Esophagus squamous epithelium (tissue), 5 donors: ENCODE measurements at places on chromosomes 3 and 15.

- no peak for DNase-seq
These were observed 56.1 kb upstream of the ACAN start for GRCh38 chr15:88747111-88747510.

- DNase-seq, result no peak
These were observed 3.9 kb upstream of the ATP11B start for GRCh38 chr3:182789371-182789770.

DNA sequence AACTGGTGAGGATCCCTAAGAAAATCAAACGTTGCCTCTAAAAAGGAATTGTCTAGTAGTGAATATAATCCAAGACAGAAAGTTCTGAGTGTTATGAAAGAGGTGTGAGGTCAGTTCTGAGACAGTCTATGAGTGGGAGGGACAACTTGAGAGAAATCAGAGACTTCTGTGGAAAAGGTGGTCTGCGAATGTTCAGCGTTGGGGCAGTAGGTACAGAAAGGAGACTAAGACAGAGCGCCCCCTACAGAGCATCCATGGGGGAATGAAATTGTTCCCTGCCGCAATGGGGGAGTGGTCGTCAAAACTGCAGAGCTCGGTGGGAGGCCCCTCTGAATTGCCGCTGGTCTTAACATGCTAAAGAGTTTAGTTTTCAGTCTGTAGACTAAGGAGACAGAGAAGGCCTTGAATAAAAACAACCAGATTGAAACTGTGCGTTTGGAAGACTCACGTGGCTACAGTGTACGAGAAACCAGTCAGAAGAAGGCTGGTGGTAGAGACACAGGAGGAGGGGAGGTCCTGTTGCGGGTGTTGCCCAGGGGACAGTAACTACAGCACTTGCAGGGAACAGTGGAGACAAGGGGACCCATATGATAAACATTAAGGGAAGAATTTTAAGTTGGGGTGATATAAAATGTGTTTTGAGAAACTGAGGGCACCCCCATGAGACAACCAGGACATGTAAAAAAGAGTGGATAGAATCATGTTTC, 6.9 kb downstream of the TNIK start:
- DNase-seq, result no peak

GRCh38 chr3:34070831-34071585, 272.6 kb downstream of the PDCD6IP start:
- no peak for DNase-seq

GRCh38 chr15:90213122-90213817, 12.1 kb downstream of the SEMA4B start:
- no peak for DNase-seq

DNA sequence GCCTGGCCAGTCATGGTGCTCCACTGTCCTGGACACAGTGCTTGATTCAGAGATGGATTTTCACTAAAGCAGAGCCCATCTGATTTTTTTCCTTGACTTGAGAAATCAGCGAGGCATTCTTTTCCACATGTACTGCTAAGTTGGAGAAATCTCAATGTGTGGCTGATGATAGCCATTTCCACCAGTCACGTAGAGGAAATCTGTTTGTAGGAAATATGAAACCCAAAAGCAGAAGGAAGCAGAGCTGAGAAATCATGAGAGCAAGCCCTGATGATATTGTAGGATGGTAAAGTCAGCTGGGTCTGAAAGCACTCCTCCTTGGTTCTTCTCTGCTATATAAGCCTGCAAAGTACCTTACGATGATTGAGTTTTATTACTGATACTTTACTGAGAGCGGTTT, 1233.4 kb downstream of the ROBO2 start:
- DNase-seq, result no peak

DNA sequence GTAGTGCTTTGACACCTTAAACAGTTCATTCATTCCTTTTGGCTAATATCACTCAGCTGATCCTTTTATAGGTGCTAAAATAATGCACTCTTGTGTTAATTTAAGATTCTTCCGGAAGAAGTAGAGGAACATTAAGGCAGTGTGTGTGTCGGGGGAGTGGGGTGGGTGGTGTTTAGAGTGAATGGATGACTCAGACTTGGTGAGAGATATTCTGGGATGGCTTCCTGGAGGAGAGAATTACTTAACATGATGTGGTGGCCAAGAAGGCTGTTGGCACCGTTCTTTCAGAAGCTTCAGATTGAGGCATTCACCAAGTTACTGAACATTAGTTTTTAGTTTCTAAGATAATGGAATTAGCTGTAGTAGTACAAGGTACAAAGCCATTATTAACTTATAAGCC, 125.6 kb upstream of the ROPN1 start:
- no peak for DNase-seq

GRCh38 chr3:120147072-120147871, 53.0 kb upstream of the GSK3B start:
- DNase-seq, result no peak

GRCh38 chr3:59994732-59995304, 945.0 kb upstream of the CFAP20DC start:
- no peak for DNase-seq

DNA sequence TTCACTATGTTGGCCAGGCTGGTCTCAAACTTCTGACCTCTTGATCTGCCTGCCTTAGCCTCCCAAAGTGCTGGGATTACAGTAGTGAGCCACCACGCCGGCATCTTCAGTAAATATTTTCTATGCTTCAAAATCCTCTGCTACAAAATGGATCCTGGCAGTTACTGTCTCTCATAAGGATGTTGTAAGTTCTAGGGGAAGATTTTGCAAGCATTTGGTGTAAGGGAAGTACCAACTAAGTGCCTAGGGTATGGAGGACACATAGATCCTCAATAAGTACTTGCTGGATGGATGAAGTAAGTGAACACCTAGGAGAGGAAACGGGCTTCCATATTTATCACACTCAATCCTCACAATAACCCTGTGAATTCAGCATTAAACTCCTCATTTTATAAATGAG, 6.6 kb downstream of the TM4SF4 start:
- no peak for DNase-seq

DNA sequence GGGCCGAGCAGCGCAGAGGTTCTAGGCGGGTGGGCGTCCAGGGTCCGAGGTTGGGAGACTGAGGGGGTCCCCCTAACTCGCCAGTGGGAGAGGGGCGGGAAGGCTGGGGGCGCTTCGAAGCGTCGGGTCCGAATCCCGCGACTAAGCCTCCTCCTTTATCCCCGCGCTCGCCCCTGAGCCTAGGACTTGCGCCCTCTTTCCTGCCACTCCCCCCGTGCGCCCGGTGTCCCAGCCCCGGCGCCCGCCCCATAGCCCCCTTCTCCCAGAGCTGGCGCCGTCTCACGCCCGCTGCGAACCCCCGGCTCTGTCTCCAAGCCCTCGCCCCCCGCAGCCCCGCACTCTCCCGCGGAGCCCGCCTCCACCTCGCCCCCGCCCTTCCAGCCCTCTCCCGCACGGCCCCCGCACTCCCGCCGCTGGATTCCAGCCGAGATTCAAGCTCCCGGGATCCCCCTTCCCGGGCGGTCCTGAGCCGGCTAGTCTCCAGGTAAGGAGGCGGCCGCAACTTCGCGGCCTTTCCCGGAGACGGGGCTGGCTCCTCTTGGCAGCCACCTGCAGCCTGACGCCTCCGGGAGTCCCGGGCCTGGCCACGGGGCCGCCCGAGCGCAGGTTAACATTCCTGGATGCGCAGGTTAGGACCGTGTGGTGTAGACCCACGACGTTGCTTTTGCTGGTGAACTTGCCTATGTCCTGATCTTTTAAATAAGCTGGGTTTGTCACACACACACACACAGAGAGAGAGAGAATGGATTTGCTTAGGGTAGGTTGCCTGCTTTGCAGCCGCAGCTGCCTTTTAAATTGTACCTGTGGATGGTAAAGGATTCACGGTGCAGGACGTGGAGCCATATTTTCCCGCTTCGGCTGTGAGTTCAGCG, 563 bp downstream of the PXYLP1 start:
- DNase-seq, result no peak

DNA sequence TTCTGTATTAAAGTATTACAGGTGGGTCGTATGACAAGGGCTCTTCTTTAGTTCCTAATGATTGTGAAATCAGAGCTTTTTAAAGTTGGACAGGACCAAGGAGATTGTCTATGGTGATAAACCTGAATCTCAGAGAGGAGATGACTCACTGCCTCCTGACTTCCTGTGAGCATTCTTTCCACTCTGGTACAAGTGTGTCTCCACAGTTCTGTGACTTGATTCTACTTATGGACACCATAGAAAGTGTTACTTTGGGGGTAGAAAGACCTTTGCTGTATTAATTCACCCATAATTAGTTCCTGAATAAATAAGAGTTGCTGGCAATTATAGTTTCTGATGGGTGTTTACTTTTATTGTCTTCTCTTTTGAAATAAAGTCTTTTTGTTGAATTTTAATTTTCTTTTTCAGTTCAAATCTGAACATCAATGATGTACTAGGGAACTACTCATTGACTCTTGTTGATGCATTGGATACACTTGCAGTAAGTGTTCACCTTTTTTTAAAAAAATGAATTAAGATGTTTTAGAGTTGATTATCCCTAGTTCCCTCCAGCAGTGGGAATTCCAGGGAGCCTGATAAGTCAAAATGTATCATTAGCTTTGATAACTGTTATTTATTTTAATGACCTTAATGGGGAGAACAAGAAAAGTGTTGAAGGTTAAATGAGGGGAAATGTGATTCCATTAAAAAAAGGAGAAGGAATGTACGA, 7.4 kb downstream of the EDEM1 start:
- DNase-seq, result no peak

GRCh38 chr15:35505809-35506208, 40.2 kb downstream of the DPH6 start:
- DNase-seq, result no peak

DNA sequence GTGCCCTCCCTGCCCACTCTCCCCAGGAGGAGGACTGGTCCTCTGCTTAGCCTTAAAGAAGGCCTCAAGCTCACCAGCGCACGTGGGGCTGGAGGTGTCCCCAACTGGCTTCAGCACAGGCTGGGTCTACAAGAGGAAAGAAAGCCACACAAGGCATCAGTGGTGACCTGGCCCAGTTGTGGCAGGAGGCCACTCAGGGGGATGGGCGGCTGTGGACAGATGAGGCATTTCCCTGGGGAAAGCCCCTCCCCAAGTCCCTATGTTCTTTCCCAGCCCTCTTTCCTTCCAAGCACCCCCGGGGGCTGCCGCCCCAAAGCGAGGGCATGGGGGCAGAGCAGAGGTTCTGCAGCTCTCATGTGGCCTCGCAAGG, 155.2 kb upstream of the TLE3 start:
- no peak for DNase-seq

- no peak for DNase-seq
These were observed 159.4 kb downstream of the SI start for GRCh38 chr3:164918905-164919304.

DNA sequence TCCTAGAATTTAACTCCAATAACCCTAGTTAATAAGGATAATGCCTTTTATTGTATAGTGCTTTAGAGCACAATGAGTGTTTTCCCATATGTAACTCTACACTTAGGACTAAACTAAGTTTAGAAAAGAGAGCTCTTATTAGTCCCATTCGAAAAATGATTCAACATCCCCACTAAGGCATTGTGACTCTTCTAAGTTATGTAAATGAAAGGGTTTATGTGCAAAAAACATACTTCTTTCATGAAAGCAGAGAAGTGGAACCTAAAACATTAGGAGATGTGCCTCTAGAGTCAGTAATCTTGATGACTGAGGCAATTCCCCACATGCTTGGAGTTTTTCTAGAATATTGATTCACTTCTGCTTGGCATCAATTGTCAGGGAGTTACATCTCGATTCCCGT, 344.1 kb upstream of the ZNF717 start:
- DNase-seq, result no peak

- DNase-seq, result no peak
These were observed 54.1 kb upstream of the ATP2C1 start for GRCh38 chr3:130839813-130840212.

DNA sequence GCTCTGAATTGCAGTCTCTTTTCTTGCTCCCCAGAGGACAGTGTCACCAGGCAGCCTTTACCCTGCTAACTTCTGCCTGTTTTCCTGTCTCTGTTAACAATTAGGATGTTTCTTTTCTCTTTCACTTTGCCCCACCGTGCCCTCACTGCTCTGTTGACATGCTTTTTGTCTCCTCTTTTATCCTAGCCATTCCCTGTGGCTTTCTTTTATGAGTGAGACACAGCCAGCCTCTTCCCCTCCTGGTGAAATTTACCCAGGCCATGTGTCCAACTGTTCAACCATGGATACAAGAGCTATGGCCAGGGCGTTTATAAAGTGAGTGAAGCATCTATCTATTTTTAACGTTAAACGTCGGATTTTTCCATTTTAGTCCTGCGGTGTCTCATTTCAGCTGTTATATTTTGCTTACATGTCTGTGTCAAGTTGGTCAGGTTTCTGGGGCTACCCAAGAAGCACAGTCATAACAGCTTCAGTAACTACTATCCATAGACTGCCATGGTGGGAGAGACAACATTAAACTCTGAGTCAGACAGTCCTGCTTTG, 443.2 kb upstream of the AZI2 start:
- DNase-seq, result no peak

- DNase-seq, result no peak
These were observed 77.0 kb upstream of the IL12A start for GRCh38 chr3:159911664-159912037.

- no peak for DNase-seq
These were observed 10.3 kb upstream of the SLC25A38 start for GRCh38 chr3:39372833-39373232.

- DNase-seq, result no peak
These were observed 87.6 kb upstream of the MYZAP start for GRCh38 chr15:57503911-57504598.

GRCh38 chr3:161084277-161084676, 20.9 kb downstream of the B3GALNT1 start:
- no peak for DNase-seq

DNA sequence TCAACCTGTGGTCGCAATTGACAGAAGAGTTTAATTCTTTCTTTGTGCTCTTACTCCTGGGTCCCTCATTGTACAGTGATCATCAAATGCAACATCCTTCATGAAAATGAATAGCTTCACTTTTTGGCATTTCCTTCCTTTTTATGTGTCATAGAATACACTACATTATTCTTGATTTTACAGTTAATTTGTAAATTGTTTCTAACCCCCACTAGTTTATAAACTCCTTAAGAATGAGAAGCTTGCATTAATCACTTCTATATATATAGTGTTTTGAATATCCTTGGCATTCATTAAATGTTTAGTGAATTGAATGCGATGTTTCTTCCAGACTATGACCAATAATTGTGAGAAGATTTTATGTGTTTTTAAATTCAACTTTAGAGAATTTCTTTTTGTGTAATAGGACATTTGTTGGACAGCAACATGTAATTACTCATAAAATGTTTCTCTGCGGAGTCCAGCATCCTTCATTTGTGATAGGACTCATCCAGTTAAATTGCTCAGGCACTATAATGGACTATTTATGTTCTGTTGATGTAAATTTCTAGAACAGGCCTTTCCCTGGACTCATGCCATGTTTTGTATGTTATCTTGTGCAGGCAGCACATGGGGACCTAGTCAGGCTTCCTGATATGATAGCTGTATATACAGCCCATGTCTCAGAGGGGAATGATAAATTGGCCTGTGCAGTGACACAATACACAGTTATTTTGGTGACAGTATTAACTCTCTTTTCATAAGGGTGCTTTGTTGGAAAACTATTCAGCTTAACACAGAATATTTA, 51.3 kb downstream of the MBNL1 start:
- no peak for DNase-seq

GRCh38 chr3:25246913-25247312, 181.2 kb upstream of the RARB start:
- DNase-seq, result no peak
